ENCODE measurements at places on chromosomes 13 and 19.

GRCh38 chr19:50292216-50292827, 36.9 kb downstream of the KCNC3 start:
- DNase-seq, result peak; percentile 75

GRCh38 chr19:1182727-1183126, 8.7 kb upstream of the SBNO2 start:
- no peak for DNase-seq

DNA sequence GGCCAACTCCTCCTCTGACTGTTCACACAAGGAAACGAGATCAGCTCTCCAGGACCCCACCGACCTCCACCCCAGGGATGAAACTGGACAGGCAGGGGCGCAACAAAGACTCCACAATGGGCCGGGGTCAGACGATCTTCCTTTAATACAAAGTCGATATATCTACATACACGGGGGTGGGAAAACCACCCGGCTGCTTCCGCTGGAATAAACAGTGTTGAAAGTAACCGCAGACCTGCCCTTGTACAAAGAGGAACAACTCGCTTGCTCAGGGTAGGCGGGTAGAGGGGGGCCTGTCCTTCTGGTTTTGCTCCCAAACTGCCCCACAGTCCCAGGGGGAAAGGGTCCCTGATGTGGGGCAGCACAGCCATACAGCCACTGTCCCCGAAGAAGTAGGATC, 135.2 kb downstream of the PTPRS start:
- no peak for DNase-seq

- no peak for DNase-seq
Observed at GRCh38 chr13:45341799-45342500, 967 bp upstream of the TPT1 start.

DNA sequence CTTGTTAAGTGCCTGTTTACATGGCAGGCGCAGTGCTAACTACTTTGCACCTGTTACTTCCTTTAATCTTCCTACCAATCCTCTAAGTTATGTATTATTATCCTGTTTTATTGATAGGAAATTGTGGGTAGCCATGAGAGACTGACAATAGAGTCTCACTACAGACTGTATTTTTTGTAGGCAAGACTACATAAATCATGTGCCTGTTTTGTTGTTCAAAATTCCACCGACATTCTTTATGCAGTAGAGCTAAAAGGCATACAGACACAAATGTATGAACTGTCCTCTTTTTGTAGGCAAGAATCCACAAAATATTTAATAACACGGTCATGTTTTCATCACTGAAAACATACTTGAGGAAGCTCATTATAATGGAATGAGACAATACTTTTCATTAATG, 205.5 kb downstream of the NALCN start:
- DNase-seq, result no peak

DNA sequence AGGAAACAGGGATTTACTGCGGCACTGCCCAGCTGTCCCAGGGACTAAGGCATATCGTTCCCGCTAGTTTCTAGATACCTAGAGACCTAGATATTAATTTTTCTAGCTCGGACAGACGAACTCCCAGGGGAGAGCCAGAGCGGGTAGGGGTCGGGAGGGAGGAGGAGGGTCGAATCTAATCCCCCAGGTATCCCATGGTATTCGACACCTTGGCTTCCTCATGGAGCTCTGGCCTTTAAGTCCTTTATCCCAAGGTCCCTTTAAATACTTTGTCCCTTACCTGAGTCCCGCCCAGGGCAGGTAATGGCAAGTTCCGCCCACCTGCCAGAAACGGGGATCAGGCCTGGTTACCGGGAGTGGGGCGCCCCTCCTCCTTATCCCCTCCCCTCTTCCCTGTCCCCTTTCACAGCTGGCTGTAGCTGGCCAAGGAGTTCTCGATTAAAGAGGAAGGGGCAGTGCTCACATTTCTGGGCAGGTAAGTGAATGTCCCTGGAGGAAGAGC, at the start of gene PRRG2:
PRRG2 (plus strand) TSS at position 310 of the 502 bp plus-strand sequence. CDS start 1,904 bp downstream, outside the sequence.
- DNase-seq, result no peak

DNA sequence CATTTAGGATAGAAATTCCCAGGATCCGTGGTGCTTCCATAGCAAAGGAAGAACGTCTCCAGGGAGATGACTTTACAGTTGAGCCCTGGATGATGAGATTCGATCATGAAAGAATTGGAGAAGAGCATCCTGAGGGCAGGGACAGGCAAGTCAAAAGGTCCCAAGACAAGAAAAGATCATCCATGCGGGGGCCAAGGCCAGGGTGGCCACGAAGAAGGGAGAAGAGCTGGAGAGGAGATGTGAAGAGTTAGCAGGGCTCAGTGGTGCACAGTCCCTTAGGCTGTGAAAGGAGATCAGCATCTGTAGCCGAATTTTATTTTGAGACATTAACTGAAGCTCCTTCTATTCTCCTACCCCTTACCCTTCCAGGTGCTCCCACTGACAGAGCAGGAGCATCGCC, 28.9 kb downstream of the OR10H4 start:
- DNase-seq, result no peak

DNA sequence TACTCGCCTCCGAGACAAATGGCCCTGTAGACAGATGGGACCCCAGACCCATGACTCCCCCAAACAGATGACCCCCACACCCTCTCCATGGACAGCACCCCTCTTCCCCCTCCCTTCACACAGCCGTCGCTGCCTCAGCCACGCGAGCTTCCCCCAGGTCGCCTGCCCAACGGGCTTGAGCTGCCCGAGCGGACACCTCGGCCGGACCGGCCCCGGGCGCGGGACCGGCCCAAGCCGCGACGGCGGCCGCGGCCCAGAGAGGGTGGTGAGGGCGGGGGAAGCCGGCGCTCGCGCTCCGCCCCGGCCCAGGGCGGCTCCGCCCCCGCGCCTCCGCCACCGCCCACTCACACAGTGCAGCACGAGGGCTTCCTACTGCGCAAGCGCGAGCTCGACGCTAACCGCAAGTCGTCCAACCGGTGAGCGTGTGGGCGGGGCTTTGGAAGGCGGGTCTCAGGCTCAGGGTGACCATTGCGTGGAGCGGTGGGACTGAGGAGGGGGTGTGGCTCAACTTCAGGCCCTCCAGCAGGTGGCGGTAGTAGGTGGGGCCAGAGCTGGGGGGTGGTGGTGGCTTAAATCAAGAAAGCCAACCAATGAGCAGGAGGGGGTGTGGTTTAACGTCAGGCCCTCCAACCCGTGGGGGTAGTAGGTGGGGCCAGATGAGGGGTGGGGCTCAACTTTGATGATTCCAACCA, 6.2 kb upstream of the SHKBP1 start:
- DNase-seq, result peak; percentile 99
